ENCODE measurements at places on chromosomes 2 and 18.

DNA sequence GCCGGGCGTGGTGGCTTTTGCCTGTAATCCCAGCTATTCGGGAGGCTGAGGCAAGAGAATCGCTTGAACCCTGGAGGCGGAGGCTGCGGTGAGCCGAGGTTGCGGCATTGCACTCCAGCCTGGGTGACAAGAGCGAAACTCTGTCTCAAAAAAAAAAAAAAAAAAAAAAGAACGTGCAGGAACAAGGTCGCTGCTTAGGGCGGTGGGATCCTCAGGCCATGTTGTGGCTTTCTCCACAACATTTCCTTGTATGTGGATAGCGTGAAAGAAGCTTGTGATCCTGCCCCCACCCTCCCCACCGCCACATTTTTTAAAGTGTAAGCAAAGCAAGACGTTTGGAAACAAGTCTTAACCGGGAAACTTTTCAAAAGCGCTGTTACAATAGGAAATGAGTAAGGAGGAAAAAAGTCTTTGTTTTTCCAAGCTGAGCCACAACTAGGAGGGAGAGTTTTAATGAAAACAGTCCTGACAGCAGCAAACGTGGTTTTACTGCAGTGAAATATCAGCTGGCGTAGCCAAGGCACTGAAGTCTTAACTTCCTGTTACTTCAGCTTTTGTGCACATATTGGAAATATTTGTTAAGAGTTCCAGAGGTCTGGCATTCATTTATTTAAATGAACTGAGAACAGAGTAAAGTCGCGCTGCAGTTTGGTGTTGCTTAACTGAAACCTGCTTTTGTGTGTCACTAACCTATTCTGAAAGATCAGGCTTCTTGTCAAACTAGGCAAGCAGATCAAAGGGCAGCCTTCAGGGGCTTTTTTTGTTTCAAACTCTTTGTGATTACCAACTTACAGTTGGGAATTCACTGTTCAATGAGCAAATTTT is 3.8 kb downstream of the TGIF1 start:
- DNase-seq, result no peak

GRCh38 chr2:216486708-216487107 is 11.9 kb upstream of the RPL37A start:
- DNase-seq, result no peak

DNA sequence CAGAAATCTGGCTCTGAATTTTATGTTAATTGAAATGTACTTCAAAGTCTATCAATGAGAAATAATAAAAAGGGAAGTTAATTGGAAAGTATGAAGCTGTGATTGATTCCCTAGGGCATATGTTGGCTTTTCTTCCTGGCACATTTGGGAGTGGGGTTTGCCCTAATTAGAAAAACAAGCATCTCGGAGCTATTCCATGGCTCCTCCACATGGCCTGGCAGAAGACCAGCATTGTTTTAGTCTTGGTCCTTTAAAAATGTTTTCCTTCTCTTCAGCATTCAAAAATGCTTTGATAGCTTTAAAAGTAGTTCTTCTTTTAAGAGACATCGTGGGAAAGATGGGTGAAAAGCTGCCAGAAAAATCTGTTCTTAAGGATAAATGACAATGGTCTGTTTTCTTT is 445.5 kb upstream of the PKDCC start:
- DNase-seq, result no peak

GRCh38 chr2:125169022-125169763 is 1144.1 kb downstream of the CNTNAP5 start:
- DNase-seq, result no peak

GRCh38 chr2:67783026-67783425 is 279.8 kb downstream of the C1D start:
- no peak for DNase-seq

- DNase-seq, result peak; percentile 10
These were observed 11.3 kb downstream of the STK17B start for GRCh38 chr2:196160101-196160500.

DNA sequence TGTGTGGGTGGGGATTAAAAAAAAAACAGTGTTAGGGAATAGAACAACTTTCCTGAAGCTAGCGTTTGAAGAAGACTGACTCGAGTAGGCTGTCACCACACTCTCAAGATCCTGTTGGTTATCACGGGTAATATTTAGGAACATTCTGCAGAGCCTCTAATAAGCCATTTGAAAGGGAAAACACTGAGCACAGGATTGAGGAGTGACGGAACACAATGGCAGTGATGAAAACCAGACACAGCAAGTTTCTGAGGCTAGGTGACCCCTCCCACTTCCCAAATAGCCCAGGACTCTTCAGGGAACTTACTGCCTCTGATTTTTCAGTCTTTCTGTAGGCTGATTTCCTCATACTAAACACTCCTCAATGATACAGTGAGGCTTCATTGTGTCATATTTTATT is 88.2 kb upstream of the TMEM200C start:
- DNase-seq, result no peak

DNA sequence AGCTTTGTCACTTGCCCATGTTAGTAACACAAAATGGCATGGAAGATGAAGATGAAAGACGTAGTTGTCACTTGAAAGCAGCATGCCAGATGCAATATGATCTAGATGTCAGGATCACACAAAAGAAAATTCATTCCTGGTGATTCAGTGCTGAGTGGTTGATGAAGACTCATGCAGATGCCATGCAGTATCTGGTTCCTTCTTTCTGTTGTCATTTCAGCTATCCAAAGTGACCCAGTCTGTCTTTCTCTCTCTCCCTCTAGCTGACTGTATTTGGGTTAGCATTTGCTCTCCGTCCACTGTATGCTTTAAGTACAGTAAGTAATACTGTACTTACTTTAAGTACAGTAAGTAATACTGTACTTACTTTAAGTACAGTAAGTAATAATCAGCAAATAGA is 50.4 kb downstream of the TTN start:
- no peak for DNase-seq

DNA sequence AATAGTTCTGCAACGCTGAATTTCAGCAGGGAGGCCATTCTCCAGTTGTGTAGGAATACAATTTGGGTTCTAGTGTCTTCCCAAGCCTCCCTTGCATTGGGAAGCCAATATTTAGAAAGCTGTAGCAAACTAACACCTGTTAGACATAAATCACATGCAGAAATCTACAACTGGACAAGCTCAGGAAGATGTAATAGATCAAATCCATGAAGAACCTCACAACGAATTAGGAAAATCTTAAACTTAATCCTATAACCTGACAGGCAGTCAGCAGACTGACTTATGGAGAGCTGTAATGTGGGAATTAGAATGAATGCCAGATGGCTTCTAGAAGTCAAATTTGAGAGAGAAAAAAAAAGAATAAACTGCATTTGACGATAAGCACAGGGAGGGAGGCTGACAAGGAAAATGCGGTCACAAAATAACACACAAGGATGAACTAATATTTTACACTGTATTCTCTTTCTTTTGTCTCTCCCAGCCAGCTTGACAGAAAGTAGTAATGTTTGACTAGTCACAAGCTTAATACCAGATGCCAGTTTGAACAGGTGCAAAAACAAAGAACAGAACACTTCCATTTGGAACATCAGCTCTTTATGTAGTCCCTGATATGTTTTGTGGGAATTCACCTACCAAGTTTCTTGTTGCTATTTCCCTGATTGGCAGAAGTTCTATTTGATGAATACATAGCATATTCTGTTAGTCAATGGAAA is 50.8 kb upstream of the FANCL start:
- DNase-seq, result no peak

DNA sequence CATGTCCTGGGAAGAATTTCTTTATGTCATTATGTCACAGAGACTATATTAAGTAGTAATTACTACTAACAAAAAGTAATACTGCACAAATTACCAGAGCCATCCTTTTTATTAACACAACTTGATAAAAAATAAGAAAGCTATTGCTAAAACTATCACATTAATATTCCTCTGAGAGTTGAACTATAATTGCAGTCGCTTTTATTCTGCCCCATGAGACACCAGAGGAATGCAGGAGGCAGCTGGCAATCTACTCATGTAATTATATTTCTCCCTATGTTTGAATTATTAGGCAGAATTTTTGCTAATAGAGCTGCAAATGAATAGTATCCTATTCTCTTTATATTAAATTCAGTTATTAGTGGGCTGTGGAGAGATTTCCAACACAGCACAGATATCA is 220.7 kb downstream of the LRRTM4 start:
- no peak for DNase-seq

- no peak for DNase-seq
These were observed 210.9 kb downstream of the CD226 start for GRCh38 chr18:69736730-69737129.

GRCh38 chr2:64291181-64291580 is 147.0 kb upstream of the PELI1 start:
- no peak for DNase-seq

DNA sequence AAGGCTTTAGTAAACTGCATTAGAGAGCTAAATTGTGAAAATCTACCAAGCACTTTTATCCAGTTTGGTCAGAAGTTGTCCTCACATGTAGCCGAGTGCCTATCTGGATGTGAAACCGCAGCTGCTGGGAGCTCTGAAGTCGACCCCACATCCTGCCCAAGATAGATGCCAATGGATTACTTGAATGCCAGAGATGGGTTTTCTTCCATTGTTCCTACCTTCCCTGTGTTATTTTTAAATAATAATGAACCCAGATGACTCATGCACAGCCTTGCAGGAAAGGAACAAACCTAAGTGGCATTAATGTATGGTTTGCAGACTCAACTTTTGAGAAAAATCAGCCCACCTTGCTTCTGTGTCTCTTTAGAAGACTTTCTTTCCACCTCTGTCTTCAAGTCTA is 408.5 kb downstream of the FBXO15 start:
- no peak for DNase-seq

- DNase-seq, result no peak
These were observed 197.2 kb upstream of the POU3F3 start for GRCh38 chr2:104656571-104657163.

DNA sequence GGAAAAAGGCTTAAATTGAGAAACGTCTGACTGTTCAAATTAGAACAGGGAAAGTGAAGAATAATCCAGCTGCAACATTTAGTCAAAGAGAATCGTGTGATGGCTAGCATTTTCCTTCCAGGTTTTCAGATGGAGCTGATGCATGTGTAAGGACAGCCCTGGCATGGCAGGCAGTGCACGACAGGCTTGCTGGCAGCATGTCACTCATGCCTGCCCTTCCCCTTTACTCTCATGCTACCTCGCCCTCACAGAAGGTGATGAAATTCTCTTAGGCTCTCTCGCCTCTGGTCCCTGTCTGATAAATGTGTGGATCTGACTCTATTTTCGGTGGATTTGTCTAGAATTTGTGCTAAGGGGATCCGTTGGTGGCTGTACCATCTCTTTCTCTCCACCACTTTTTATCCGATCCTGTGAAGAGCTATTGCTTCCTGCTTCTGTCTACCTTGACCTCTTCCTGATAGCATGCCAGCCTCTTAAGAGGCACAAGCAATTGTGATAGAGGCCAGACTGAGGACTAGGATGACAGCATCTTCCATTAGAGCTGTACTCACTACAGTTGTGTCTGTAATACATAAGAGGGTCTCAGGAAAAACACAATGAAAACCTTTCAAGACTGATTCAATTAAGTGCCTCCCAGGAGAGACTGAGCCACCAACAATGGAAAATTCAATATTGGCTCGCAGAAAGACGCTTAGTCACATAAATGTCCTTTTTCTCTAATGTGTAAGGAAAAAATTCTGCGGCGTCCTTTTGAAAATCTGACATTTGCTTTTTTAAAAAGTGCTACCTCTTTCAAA is 65.6 kb upstream of the NOSTRIN start:
- DNase-seq, result no peak

GRCh38 chr18:23903971-23904370 is 110.6 kb upstream of the TTC39C start:
- DNase-seq, result no peak

DNA sequence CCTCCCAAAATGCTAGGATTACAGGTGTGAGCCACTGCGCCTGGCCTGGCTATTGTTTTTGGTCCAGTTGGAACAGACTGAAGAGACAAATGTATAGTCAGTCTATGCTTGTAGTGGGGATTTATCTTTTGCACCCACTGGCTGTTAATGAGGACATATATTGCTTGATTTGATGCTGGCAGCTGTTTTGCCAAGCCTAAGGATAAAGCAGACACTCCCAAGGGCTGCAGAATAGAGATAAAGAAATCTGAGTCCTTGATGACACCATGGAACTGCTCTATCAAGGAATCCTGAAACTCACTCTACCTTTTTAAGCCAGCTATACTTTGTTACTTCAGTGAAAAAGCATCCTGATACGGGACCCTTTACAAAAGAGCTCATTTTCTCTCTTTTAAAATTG is 43.1 kb upstream of the ENOSF1 start:
- DNase-seq, result no peak

GRCh38 chr2:14909795-14910194 is 277.3 kb downstream of the LRATD1 start:
- DNase-seq, result no peak

- DNase-seq, result peak; percentile 97
These were observed at the start of gene TMEFF2 for GRCh38 chr2:192194866-192195547. TMEFF2 (minus strand) TSS chr2:192194933; CDS start chr2:192194524, 409 bp downstream.

DNA sequence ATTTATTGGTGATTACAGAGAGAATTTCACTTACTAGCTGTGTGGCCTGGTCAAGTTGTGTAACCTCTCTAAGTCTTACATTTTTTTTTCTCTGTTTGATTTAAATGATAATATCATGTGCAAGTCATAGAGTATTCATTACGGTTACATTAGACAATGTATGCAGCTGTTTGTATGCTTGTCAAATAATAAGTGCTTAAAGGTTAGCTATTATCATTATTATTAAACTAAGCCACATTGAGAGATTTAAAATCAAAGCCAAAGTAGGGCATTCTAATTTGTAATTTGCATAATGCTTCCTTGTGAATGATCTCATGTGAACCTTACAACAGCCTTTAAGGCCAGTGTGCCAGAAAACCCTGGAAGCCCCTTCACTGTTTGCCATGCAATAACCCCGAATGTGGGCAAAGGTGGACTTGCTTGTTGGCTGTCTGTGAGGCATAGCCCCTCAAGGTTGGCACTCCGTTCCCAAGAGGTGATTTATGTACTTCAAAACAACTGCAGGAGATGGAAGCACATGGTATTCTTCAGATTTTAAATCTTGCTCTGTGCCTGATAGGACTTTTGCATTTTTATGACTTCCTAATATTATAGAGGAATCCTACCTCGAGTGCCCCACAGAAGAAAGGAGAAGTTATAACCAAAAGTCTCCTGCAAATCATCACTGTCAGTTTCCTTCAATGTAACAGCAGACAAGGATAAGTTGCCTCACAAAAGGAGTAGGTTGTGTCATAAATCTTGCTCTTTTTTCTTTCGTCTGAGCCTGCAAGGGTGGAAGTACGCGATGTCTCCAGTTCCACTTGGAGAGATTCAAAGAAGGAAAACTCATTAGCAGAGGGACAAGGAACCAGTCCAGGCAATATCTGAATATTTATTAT is 272.0 kb downstream of the TGIF1 start:
- no peak for DNase-seq

Data from hypothalamus (tissue), 51 donors.